Activated naive CD4-positive, alpha-beta T cell treated with Interleukin-2 at 50 U/mL for 16 hours (primary cell): ENCODE measurements at places on chromosomes 4 and X.
A peak's percentile ranks its signal among the peaks of the same experiment; 100 is the strongest.

DNA sequence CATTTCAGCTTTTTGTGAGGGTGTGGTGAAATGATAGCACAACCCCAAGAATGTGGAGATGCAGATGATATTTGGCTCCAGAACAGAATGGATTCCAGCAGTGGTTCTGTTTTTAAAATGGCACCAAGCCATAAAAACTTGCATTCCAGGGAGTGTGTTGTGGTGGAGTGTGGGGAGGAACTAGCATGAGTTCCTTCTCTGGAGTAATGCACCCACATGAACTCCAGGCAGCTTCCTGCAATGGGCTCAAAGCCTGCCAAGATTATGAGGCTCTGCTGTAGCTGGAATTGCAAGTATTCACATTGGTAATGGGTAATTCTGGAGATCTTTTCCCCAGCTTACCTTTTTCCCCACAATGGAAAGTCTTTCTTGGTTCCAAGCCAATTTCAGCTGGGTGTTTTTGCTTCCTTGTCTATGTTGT is 161.4 kb downstream of the RAB28 start:
- no peak for DNase-seq

DNA sequence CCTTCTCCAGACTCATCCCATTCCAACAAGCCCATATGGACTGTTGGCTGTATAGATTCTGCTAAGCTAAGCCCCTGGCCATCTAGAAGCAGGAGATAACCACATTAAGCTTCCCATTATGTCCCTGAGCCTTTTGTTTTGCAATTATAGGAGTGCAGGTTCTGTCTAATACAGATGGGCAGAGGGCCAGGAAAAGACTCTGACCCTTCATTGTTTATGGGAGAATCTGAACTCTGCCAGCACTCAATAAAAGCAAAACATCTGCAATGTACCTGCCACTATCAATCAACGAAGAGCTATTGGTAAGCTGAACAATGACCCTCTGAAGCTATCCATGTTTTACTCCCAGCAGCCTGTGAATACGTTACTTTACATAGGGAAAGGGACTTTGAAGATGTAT is 207.3 kb upstream of the CLNK start:
- no peak for DNase-seq

DNA sequence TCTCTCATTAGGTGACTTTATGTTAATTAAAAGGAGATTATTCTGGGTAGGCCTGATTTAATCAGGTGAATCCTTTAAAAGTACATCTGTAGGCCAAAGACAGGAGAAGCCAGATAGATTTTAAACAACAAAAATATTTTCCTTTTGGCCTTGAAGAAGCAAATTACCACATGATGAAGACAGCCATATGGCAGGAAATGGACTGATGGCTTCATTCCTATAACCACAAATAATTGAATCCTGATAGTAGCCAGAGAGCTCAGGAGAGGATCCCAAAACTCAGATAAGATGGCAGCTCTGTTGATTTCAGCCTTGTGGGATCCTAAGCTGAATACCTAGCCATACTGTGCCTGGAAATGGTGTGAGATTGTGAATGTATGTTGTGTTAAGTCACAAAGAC is 66.1 kb upstream of the PRKX start:
- DNase-seq: no peak

GRCh38 chr4:76780781-76781697 is 116.9 kb downstream of the SOWAHB start:
- DNase-seq: no peak

DNA sequence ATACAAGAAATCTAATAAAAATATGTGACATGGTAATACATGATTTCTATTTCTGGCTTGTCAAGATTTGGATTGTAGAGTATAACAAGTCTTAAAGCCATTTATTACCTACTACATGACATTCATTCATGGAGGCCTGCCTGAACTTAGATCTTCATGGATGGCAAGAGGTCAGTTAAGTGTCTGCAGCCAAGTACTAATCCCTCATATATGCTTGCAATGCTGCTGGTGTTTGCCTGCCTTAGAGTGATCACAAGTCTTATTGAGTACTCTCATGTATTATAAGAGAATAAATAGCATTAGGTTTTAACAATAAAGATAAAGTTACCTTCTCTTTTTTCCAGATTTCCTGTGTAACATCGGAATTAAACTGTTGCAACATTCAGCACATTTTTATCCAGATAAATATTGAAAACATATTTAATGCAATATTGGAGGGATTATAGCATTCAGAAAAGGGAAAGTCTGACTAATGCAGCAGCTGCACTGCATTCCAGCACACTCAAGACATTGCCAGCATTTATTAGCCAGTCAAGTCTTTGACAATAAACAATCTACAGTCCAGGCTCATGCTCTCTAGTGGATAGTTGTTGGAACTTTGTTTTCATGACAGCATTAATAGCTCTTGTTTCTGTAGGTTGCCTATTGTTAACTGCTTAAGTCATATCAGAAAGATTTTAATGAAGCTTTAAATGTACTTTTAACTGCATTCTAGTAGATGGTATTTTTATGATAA is 737.1 kb downstream of the FAT4 start:
- DNase-seq: no peak

GRCh38 chr4:176656108-176656507 is 136.6 kb downstream of the VEGFC start:
- DNase-seq: no peak

DNA sequence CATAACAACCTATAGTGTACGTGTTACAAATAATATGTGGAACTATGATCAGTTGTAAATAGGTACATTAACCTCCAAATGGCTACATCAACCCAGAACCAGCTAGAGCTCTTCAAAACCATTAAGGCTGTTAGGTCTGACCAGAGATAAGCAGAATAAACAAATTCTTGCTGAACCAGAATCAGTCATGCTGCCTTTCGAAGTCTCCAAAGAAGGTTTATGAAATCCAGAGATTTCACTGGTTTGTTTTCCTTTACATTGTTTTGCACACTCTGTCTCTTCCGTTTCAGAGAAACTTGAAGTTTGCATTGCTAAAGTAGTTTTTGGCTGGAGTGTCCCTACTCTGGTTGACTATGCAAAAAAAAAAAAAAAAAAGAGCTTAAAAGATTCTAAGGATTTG is 177.3 kb upstream of the SLIT2 start:
- no peak for DNase-seq

DNA sequence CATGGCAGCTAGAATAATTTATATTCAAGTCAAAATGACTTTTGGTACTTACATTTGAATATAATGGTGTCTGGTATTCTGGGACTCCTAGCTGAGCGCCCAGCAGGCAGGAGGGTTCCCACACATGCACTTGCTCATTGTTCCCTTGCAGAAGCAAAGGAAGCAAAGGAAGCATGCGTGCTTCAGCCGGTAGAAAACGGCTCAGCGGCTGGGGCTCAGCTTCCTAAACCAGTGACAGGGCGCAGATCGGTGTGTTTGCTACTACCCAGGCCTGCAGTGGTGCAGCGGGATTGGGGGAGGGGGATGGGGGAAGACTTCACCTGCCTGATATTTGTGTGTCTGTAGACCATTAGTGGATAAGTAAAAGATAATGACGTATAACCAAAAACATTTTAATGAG is 978.3 kb upstream of the TENM3 start:
- DNase-seq: no peak

GRCh38 chr4:84614891-84615290 is 32.0 kb downstream of the CDS1 start:
- no peak for DNase-seq

DNA sequence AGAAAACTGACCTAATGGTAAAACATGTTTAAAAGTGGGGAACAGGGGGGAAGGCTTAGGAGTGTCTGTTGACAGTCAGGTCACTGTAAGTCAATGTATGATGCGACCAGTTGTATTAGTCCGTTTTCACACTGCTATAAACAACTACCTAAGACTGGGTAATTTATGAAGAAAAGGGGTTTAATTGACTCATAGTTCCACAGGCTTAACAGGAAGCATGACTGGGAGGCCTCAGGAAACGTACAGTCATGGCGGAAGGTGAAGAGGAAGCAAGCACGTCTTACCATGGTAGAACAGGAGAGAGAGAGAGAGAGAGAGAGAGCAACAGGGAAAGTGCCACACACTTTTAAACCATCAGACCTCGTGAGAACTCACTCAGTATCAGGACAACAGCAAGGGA is 13.0 kb upstream of the PLAC1 start:
- no peak for DNase-seq

DNA sequence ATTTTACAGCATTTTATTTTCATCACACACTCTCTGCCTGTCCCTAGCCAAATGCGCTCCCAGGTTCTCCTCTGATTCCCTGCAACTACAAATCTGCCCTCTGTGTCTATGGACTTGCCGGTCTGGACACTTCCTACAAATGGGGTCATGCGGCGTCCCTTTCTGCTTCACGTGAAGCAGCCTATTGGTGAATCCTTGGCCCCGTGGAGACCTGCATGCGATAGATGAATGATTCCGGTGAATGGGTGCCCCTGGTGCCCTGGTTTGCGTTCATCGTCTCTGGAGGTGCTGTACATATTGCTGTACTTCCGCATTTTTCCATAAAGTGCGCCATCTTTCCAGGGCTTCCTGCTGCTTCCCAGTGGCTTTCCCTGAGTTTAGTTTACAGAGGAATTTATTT is 27.5 kb upstream of the CLCN4 start:
- DNase-seq: no peak

DNA sequence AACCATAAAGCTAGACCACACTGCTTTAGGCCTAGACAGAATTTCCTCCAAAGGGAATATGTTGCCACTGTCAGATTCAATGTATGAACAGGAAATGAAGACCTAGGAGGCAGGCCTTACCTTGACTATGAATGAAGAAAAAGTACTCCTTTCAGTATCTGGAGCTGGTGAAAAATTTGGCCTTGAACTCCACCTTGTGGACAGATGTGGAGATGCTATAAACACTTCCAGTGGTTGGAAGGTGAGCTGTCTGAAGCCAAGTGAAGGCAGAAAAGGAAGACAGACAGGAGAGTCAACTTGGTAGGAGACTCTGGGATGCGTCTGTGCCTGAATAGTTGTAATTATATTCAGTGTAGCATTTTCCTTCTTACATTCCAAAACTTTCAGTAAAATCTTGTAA is 17.2 kb downstream of the SPIN3 start:
- DNase-seq: peak; percentile 9

DNA sequence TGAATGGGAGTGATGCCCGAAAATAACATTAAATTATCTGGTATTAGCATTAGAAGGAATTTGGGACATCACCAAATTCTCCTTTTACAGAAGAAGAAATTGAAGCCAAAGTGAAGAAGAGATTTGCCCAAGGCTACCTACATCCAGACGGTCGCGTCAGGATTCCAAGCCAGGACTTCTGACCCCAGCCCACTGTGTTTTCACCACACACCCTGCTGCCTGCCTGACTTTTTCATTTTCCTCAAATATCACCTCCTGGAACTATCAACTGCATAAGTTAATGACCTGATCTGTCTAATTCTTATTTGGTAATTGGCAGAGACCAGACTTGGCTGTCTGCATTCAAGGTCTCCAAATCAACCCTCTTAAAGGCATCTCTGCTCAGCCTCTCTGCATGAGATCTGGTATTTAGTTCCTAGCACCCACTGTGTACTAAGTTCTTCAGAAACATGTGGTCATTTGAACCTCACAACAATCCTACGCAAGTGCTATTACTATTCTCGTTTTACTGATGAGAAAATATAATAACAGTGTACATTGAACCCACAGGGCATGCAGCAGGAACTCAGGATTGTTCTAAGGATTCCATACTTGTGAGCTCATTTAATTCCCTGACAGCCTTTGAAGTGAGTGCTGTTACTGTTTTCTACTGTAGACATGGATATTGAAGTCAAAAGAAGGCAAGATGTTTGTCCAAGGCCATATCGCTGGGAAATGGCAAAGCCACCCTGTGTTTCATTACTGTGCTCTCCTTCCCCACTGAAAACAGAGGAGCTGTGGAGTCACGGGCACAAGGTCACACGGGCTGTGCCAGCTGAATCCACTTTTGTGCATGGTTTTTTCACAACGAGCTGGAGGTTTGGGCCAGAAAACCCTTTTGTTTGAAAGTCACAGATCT is 195.2 kb upstream of the C1QTNF7 start:
- no peak for DNase-seq
